ENCODE measurements at places on chromosomes 11 and 22.

- peak; percentile 52 for DNase-seq
Observed at GRCh38 chr11:35148163-35148837, 9.3 kb downstream of the CD44 start.

GRCh38 chr11:121800731-121801393, 315.2 kb downstream of the BLID start:
- no peak for DNase-seq

DNA sequence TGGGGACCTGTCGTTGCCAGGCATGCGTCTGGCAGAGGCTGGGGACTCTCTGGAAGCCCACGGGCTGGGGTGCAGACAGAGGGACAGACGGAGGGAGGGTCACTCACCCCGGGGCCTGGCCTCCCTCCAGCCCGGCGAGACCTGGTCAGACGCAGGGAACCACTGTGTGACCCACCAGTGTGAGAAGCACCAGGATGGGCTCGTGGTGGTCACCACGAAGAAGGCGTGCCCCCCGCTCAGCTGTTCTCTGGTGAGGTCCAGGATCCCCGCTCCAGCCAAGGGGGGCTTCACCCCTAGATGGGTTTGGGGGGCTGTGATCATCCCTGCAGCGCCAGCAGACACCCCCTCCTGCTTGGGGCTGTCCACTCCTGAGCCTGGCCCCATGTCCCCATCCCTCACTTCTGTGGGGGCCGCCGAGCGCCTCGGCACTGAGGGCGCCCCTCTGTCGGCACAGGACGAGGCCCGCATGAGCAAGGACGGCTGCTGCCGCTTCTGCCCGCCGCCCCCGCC, 23.6 kb upstream of the MUC5B start:
- no peak for DNase-seq

DNA sequence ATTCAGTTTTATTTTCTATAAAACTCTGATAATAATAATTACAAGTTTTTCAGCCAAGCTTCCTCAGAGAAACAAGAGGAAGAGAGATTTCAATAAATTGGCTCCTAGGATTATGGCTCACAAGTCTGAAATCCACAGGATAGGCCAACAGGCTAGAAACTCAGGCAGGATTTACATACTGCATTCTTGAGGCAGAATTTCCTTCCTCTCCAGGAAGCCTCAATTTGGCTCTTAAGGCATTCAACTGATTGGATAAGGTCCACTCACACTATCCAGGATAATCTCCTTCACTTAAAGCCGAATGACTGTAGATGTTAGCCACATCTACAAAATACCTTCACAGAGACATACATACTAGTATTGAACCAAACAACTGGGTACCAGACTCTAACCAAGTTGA, 120.3 kb upstream of the FAT3 start:
- no peak for DNase-seq

DNA sequence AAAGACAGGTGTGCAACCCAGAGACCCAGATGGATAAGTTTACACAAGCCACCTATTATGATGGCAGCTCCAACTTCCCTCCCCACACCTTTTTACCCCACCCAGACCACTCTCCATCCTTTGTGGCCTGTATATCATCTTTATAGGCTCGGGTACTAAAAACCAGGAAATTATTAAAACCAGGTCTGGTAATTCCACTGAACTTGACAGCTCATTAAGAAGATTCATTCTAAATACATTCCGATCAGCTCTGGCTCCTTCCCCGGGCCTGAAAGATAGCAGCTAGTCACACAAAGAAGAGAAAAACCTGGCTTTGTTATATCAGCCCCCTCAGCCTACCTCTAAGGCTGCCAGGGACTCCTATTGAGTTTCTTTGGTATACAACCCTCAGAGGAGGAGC, 67.9 kb upstream of the API5 start:
- no peak for DNase-seq

DNA sequence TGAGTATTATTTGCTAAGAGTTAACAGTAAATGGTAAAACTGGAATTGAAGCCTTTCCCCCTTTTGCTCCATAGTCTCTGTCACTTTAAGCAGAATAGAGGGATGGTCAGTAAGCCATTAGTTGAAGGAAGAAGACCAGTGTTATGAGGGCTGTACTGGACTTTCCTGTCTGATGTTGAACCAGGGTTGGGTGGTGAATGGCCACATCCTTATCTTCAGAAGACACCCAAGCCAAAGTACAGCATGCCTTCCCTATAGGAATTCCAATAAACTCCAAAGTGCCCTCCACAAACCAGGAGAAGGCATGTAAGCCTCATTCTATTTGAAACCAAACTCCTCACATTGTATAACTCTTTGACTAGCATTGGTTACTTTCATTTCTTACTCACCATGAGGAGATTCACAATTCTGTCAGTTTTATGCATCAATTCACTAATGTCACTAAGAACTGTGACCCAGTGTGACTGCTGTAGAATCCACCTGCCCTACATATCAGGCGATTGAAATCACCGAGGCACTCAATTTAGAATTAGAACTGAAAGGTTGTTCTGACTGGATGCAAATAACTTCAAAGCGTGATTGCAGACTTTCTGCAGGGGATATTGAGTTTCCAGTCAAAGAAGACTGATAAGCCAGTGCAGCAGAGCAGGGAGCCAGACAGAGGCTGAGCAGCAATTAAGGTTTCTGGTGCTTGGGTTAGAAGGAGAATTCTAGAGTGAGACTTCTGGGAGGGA, 107.1 kb upstream of the DDI1 start:
- no peak for DNase-seq

- no peak for DNase-seq
Observed at GRCh38 chr11:10663990-10664389, 29.6 kb downstream of the IRAG1 start.

DNA sequence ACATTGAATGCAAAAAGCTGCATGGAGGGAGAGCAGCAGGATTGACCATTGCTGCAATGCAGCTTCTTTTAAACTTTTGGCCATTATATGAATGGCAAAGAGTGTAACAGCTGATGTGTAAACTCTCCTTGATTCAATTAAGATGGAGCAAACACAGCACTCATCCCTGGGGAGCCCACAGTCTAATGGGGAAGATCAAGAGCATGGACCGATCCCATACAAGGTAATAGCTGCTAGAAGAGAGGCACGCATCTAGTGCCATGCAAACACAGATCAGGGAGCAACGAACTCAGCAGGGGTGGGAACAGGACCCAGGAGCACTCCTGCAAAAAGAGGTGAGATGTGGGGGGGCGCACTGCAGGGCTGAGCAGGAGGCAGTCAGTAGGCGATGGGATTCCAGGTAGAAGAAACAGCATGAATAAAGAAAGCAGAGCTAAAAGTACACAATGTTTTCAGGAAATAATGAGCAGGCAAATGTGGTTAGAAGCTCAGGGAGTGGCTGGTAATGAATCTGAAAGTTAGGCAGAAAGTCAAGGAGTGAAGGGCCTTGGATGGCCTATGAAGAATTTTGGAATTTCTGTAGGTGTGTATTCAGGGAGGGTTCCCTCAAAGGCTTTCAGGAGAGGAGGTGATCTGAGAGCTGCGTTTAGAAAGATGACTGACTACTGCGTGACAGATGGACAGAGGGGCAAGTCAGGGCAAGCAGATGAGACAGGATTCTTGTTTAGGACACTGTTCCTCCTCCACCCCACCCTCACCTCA, 17.2 kb upstream of the BMAL1 start:
- no peak for DNase-seq

GRCh38 chr11:70176940-70177689, 26.0 kb upstream of the FADD start:
- DNase-seq: peak; percentile 65

GRCh38 chr11:59938132-59938531, at the start of gene OOSP1:
Gene OOSP1, plus strand, starts transcription at chr11:59938432. Its CDS starts 23 bp downstream, at chr11:59938455.
- no peak for DNase-seq

DNA sequence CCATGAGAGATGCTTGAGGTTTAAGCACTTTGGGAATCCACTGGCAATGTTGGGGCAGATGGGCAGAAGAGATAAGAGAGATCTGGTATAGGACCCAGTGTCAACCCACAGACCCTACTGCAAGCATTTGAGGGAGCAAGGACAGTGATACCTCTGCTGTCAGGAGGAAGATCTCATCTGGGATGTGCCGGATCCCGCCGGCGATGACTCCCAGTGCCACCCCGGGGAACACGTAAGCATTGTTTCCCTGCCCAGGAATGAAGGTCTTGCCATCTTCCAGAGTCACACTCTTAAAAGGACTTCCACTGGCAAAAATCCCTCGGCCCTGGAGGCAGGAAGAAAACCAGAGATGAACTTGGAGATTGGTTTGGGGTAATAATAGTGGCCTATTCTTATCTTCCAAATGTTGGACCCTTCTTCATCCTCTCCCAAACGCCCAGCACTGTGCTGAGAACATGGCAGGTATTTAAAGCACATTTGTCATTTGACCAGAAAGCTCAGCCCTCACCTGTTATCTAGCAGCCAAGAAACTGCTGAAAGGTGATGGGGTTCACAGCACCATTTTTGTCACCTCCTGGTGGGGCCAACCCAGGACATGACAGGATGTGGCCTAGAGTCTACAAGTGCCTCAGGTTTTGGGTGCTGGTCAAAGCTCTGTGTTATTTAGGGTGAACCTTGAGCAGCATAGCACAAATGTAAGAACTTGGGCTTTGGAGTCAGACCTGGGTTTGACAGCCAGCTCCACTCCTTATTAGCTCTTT, 71.7 kb downstream of the CCDC81 start:
- no peak for DNase-seq

GRCh38 chr22:32217465-32217864, 12.6 kb upstream of the RFPL2 start:
- DNase-seq: no peak

DNA sequence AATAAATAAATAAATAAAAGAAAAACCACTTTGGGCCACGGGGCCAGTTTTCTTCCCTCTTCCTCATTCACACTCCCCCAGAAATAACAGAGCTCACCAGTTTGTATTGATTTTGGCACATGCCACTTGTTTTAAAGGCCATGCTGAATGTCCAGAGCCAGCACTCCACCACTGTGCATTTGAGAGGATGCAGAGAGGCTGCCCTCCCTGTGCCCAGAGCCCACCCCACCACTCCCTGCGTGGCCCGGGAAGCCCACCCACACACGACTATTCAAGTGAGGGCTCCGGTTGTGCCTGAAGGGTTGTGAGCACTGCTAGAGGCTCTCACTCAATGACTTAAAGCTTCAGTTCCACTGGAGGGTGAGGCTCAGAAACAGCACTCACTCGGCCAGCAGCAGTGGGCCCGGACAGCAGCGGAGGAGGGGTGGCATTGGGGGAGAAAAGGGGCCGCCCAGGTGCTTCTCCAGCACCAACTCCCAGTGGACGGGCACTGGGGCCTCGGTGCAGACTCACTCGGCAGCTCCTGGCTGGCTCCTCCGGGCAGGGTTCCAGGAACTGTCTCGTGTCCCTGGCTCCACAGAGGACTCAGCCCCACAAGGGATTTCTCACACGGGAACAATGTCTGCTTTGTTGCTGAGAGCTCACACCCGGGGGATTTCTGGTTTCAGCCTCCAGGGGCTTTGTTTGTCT, 112.7 kb downstream of the SHANK2 start:
- no peak for DNase-seq

GRCh38 chr11:122033631-122034030, 82.4 kb downstream of the BLID start:
- no peak for DNase-seq

DNA sequence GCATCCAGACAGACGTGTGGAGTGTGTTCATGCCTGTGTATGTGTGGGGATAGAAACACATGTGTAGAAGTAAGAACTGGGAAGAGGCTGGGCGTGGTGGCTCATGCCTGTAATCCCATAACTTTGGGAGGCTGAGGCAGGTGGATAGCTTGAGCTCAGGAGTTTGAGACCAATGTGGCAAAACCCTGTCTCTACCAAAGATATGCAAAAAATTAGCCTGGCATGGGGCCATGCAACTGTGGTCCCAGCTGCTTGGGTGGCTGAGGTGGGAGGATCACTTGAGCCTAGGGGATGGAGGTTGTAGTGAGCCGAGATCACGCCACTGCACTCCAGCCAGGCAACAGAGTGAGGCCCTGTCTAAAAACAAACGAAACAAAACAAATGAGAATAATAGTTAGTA, 1166.6 kb downstream of the TBC1D22A start:
- no peak for DNase-seq

- DNase-seq: no peak
Observed at GRCh38 chr11:69905611-69906452, 86.6 kb upstream of the FGF3 start.
